ENCODE measurements at places on chromosomes 7 and 10.

DNA sequence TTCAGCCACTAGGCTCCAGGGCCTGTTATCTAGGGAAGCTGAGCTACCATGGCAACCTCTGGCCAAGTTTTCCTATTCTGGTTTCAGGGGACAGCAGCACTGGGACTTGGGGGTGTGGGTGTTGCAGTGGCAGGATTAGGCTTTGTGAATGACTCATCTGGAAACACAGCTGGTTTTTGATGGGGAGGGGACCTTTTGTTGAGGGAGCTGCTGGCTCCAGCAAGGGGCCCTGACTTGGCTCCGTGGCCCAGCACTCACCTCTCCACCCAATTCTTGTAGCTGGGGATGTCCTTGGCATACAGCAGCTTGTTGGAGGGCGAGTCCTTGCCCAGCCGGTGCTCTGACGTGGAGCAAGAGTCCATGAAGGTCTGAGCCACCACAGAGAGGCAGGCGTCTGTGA, 435.9 kb downstream of the PLXNA4 start:
- no peak for DNase-seq

- DNase-seq, result no peak
These were observed 87.3 kb upstream of the TES start for GRCh38 chr7:116122972-116123595.

GRCh38 chr10:53314876-53315275, 542.3 kb upstream of the MBL2 start:
- DNase-seq, result no peak

- no peak for DNase-seq
These were observed 598.7 kb downstream of the GRID1 start for GRCh38 chr10:85767891-85768290.

- DNase-seq, result no peak
These were observed 46.3 kb downstream of the VPS41 start for GRCh38 chr7:38862666-38863065.

- DNase-seq, result no peak
These were observed 438 bp downstream of the LSMEM1 start for GRCh38 chr7:112481121-112481736.
